ENCODE measurements at places on chromosomes 7 and 10.
A peak's percentile ranks its signal among the peaks of the same experiment; 100 is the strongest.

GRCh38 chr10:71277914-71278665 is 41.0 kb upstream of the SLC29A3 start:
- DNase-seq, result no peak

GRCh38 chr7:89054361-89054760 is 258.8 kb upstream of the TEX47 start:
- no peak for DNase-seq

DNA sequence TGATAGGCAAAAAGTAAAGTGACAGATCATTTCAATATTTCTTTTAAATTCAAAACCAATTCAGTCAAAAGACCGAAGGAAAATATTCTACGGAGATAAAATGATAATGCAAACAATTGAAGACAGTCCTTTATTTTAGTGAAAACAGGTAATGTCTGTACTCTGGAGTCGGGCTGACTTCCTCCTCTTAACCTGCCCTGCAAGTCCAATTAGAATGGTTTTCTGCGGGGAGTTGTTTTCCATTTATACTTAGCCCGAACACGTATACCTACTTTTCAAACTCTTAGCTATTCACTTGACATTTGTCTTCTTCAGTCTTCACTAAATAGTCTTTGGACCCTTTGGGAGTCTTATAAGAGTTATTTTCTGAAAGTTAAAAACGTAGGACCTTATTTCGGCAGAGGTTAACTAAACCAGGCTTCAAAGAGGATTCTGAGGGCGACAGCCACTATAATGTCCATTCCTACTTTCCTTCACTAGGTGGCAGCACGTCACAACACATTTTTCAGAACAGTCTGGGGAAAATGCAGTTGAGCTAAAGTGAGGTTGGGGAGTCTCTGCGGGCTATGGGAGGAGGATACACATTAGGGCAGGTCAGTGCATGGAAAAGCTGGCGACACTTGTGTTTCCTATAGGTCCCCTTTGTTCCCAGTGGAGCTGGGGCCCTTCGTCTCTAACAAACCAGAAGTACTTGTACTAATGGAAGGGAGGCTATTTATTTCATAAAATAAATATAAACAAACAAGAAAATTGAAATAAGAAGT is 472.0 kb downstream of the KCNMA1 start:
- peak; percentile 43 for DNase-seq

GRCh38 chr10:52780391-52781155 is 8.0 kb upstream of the MBL2 start:
- no peak for DNase-seq

- DNase-seq, result no peak
Measured at GRCh38 chr10:71946700-71947099, 17.5 kb upstream of the CHST3 start.

Data from COR-L47 (cell line).